ENCODE measurements at places on chromosomes 3 and 15.

- no peak for DNase-seq
Measured at GRCh38 chr3:50410608-50411139, 51.4 kb upstream of the TMEM115 start.

- DNase-seq: no peak
Measured at GRCh38 chr3:53809764-53810400, 36.3 kb downstream of the CHDH start.

DNA sequence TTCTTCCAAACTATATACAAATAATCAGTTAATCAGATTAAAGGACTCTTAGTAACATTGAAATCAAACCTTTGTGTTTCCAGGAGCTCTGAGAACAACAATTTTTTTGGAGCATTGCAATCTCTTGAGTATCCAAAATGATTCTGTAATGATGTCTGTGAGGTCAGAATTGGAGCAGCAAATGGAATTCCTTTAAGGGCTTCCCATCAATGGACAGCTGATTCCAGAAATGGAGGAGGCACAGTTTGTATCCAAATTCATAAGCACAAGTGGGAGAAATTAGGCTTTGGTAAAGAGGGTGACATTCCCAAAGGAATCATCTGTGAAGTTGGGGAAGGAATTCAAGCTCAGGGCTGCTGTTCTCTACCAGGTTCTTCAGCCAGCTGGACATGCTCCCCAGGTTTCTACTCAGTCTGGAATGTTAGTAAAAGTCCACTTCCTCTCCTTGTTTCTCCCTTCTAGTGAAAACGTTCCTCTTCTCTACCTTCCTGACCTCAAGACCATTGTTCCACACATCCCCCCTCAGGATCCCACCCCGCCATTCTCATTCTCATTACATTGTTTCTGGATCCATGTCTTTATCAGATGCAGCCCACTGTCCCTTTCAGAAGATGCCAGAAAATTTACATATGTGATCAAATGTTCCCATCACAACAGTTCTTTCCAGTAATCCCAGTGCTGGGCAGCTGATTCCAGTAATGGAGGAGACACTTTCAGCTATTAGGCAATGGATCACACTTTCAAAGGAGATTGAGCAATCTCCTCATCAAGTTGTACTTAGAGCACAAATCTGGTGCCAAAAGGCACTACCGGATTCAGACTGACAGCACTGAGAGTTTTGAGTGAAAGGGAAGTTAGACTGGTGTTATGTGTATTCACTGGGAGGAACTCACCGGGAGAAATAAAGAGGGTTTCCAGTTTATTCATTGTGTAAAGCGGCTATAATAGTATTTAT is 391.3 kb upstream of the TPRG1 start:
- no peak for DNase-seq

DNA sequence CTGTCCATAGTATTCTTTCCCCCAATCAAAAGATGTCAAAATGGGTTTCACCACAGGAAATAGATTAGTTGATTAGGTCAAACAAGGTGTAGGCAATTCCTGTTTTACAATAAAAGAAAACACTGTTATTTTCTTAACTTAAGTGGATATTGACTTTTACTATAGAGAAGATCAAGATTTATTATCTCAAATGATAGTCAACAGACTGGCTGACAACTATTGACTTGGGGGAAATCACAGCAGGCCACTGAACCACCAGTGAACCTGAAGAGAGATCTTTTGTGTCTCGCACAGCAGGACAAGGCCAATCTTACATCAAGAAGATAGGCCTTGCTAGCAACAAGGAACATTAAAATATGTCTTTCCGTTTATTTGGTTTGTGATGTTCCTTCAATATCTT is 1187.6 kb downstream of the SI start:
- DNase-seq: no peak

GRCh38 chr3:120645083-120645845 is 36.8 kb downstream of the HGD start:
- no peak for DNase-seq

GRCh38 chr15:40754574-40754882 is 526 bp downstream of the RMDN3 start:
- DNase-seq: no peak

DNA sequence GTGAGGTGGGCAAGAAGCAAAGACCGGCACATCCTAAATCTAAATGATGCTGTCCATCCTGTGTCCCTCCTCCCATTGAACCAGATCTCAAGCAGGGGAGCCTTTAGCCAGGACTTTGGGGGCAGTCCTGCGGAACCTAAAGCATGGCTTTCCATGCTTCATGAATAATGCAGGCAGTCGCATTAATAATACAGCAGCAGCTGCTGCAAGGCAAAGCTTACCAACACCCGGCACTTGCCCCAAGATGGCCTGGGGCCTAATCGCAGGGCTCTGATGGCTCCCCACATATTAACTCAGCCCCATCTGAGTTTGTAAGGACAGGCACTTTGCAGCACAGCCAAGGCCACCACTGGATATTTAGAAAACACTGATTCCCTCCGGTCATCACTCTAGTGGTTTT is 114.4 kb downstream of the NTRK3 start:
- DNase-seq: no peak

DNA sequence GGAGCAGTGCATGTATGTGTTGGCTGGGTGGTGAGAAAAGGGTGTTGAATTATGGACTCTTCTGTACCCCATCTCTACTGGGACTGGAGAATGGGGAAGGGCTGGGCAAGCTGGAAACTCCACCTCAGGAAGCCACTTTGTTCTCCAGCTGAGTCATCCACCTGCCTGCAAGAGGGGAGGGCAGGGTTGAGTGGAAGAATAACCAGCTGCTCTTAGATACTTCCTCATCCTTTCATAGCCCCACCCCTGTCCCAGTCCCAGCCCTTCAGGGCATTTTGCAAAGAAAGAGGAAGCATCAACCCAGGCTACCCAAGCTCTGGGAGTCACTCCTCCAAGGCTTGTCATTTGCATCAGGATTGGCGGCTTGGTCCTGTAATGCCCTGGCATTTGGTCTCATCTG is 33.1 kb downstream of the RAB11A start:
- no peak for DNase-seq

DNA sequence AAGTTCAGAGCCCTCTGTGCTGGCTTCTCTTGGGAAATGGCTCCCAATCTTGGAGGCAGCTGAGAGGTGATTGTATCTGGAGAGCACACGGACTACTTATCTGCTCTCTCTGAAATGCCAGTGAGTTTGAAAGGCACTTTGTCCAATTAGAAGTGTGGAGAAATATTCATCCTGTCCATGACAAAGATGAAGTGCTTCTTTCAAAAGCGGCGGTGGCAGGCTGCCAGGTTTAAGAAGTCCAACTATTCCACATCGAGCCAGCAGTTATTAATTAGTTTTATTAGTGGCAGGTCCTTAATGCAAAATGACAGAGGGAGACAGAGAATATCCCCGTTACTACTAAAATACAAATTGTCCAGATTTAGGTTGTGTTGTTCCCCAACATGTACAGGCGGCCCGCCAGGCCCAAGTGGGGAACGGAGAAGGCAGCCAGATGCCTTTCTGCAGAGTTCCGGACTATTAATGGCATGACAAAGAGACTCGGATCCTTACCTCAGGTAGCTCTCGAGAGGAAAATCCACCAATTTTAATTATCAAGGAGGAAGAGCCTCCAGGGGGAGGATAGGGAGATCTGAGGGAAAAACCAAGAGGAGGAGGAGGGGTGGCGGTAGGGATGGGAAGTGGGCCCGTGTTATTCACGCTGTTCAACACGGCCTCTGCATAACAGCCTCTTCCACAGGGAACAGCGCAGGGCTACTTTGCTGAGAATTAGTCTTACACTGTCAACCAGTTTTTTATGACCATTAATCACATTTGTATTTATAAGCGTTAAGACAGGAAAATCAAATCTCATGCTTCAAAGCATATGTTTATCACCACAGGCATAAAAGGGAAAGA is 42.0 kb downstream of the RORA start:
- no peak for DNase-seq

DNA sequence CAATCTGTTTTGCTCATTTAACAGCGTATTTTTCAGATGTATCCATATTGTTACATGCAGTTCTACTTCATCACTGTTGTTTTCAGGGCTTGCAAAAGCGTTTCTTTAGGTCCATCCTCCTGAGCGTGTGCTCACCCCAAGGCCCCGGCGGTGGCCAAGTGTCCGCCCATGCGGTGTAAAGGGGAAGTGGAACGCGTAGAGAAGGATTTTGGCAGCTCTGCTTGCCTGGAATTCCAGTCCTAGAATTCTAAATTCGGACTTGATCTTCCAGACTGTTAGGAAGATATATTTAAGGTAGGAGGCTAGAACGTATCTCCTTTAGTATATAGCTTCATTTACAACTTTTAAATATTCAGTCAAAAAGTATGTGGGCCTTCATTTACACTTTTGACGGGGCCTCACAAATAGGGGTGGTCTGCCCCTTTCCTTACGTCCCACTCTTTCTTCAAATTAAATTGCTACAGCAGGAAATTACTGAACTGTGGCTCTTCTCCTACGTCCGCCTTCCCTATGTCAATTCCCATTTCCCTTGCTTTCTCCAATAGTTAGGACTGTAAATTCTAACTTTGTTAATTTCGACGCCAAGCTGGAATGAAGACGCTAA is 609 bp upstream of the TBC1D23 start:
- no peak for DNase-seq

DNA sequence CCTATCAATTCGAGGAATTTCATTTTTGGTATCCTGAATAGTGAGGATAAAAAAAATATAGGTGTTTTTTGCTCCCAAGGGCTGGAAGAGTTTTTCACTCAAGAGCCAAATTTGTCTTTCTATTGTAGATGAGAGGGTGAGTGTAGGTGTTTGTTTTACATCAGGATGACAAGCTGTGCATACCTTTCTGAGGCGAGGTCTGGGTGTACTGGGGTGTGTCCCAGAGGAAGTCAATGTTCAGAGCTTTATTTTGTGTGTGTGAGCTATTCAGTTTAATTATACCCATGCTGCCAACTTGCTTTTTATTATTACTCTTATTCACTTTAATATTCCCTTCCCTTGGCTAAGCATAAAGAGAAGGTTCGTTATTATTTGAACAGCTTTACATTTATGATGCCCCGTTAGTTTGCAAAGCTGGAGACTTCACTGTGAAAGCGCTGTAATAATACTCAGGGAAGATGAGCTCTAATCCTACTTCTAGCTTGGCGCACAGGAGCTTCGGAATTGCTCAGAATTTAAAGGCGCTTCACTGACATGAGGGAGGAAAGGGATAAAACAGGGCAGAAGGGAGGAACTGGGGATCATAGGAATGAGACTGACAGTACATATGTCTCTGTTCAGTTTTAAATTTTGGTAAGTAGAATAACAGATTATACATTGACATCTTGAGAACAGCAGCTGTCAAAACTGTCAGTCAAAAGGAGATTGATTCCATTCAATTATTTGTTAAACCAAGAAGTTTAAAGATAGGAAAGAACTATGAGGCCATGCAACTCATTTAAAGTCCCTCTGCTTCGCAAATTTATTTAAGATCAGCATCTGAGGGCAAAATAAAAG is 117.7 kb upstream of the TP63 start:
- no peak for DNase-seq

- DNase-seq: no peak
Measured at GRCh38 chr15:76382987-76383728, 46.6 kb downstream of the ISL2 start.

- no peak for DNase-seq
Measured at GRCh38 chr3:177594096-177594495, 396.8 kb upstream of the TBL1XR1 start.

DNA sequence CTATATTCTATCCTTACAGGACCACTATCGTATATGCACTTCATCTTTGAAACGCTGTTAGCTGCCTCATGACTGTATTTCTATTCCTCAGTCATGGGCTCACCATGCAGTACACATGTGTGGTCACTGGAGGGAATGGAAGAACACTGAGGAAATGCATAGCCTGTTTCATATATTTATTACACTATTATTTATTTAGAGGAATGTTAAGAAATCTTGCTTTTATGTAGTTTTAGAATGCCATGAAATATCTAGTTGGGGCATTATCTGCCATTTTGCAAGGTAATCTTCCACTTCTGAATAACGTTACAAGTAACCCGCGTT is 155.7 kb downstream of the IGF1R start:
- no peak for DNase-seq

DNA sequence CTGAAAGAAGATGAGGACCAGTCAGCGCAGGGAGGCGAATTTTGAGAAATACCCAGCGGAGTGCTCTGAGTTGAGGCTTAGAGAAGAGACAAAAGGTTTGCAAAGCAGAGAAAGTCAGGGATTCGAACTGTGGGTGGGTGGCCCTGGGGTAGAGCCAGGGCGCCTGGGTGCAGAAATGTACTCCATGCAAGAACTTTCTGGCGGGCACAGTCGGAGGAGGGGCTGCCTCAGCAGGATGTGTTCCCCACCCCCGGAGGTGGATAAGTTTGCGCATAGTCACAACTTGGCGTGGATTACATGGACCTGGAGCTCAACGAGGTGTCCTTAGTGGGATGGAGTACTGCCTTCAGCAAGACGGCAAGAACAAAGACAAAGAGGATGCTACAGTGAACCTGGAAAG is 117.3 kb upstream of the ALDH1A3 start:
- no peak for DNase-seq

- no peak for DNase-seq
Measured at GRCh38 chr15:56817321-56818080, 84.2 kb upstream of the ZNF280D start.

- no peak for DNase-seq
Measured at GRCh38 chr3:49343163-49343562, 3.3 kb upstream of the USP4 start.

- no peak for DNase-seq
Measured at GRCh38 chr3:101544161-101544850, 17.4 kb upstream of the TRMT10C start.

DNA sequence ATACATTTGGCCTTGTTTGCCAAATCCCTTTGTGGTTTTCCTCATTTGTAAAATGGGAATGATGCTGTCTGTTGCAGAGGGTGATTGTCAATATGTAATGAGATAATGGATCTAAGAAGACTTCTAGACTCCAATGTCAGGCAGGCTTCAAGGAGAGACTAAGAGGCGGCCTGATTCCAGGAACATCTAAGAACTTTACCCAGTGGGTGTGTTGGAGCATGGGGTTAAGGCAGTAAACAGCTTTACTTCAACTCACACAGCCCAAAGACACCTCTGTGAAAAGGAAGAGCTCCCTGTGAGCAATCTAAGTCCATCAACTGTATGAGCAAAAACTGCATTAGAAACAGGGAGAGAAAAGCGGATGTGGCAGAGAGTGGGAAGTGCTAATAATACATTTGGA is 560.6 kb downstream of the PDCD6IP start:
- DNase-seq: no peak

DNA sequence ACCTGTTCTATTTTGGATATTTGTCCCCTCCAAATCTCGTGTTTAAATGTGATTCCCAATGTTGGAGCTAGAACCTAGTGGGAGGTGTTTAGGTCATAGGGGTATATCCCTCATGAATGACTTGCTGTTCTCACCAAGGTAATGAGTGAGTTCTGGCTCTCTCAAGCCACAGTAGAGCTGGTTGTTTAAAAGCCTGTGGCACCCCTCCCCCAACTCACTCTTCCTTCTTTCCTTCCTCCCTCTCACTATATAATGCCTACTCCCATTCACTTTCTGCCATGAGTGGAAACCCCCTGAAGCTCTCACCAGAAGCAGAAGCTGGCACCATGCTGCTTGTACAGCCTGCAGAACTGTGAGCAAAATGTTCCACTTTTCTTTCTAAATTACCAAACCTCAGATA is 341.1 kb downstream of the SI start:
- no peak for DNase-seq

- no peak for DNase-seq
Measured at GRCh38 chr3:66394753-66395249, 106.0 kb downstream of the LRIG1 start.

- DNase-seq: no peak
Measured at GRCh38 chr3:72559385-72559784, 288.9 kb downstream of the SHQ1 start.

Data from NCI-H460 (cell line).